ENCODE measurements at places on chromosomes 6 and 20.

GRCh38 chr20:4329232-4329631 lies 313.9 kb upstream of the RNF24 start:
- no peak for DNase-seq
- H3K4me3 ChIP-seq, result no peak overlapping the region
- H3K27ac ChIP-seq, result no peak overlapping the region
- H3K4me1 ChIP-seq, result no peaks in the 10 kb centered on the region
- peaks cover 8% of the 10 kb centered on the region for H3K27me3 ChIP-seq

- H3K4me3 ChIP-seq, result no peak overlapping the region
- peaks cover 4% of the 10 kb centered on the region for H3K4me1 ChIP-seq
- H3K36me3 ChIP-seq, result no peaks in the 10 kb centered on the region
- no peak overlapping the region for H3K27ac ChIP-seq
These were observed 233.3 kb upstream of the ECI2 start for GRCh38 chr6:4368649-4369048.

GRCh38 chr6:26536571-26537159 lies 1.5 kb upstream of the HMGN4 start:
- peaks cover 33% of the 10 kb centered on the region for H3K36me3 ChIP-seq
- H3K4me3 ChIP-seq, result peak overlapping the region; percentile 94
- no peaks in the 10 kb centered on the region for H3K27me3 ChIP-seq

DNA sequence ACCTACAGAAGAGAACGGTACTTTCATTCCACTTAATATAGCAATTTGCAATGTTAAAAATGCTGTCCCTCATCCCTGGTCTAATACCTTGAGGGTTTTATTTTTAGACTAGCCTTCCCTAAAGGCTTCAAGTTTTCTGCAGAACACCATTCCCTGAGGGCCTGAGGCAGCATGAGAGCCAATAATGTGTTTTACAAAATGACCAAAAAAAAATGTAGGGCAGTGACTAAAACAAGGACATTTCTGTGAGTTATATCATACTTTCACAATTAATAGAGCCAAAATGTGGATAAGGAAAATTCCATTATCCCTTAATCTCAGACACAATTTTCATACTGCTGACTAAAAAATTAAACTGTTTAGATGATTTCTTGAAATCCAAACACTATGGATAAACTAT lies 22.7 kb downstream of the GPR63 start:
- peaks cover 4% of the 10 kb centered on the region for H3K36me3 ChIP-seq
- no peak overlapping the region for H3K27ac ChIP-seq
- H3K4me3 ChIP-seq, result no peak overlapping the region
- no peaks in the 10 kb centered on the region for H3K27me3 ChIP-seq

GRCh38 chr6:36999061-36999750 lies 6.2 kb upstream of the FGD2 start:
- no peaks in the 10 kb centered on the region for H3K36me3 ChIP-seq
- H3K27me3 ChIP-seq, result peaks cover 8% of the 10 kb centered on the region
- no peak overlapping the region for H3K27ac ChIP-seq

Data from activated CD4-positive, alpha-beta memory T cell treated with anti-CD3 and anti-CD28 coated beads, Interleukin-2, amount 10 ng/mL, durations not matched to agents 7 days and 5 days (primary cell).